D341Med (cell line): ENCODE measurements at places on chromosomes 2 and 18.

DNA sequence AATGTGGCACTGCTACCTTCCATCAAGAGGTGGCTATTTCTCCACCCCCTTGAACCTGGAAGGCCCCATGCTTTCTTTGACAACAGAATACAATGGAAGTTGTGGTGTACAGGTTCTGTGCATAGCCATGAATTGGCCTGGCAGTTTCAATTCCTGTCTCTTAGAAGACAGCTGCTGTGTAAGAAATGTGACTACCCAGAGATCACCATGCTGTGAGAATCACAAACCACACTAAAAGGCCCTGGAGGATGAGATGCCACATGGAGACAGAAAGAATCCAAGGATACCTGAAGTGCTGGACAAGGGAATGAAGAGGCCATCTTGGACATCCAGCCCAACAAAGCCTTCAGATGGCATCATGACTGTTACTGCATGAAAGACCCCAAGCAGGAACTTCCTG is 47.7 kb upstream of the EHBP1 start:
- DNase-seq, result no peak

GRCh38 chr2:160052531-160052930 is 9.9 kb downstream of the PLA2R1 start:
- no peak for DNase-seq

DNA sequence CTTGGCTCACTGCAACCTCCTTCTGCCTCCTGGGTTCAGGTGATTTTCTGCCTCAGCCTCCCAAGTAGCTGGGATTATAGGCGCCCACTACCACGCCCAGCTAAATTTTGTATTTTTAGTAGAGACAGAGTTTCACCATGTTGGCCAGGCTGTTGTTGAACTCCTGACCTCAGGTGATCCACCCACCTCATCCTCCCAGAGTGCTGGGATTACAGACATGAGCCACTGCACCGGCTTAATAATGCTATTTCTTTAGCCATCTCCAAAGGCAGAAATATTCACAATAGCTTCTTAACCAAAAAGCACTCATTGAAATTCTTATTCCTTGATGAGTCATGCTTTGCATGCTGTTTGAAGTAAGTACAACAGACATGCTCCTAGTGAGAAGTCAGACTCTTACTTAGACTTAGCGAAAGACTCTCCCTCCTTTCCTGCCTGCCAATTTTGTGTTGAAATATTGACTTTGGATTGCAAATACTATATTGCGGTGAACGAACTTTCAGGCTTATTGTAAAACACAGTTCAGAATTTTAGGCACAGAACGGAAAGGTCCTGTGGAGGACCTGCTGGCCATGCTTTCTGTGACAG is 4.4 kb downstream of the ACTR3 start:
- DNase-seq, result no peak

DNA sequence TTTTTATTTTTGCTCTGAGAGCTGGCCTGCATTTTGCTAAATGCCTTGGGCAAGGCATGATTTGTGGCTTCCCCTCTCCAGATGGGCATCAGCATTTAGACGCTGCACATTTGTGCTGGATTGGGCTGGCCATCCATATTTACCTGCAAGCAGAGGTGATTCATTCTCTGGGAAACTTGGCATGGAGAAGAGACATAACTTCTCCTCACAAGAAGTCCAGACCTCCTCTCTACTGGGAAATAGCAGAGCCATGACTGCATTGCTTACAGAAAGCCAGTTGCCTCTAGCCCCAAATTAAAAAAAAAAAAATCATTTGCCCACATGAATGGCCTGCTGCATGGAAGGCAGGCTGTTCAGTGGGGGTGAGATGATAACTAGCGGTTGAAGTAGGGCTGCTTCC is 120.1 kb downstream of the ACTR3 start:
- DNase-seq, result no peak

- no peak for DNase-seq
Observed at GRCh38 chr2:28652217-28652616, 99.4 kb upstream of the PPP1CB start.

- DNase-seq, result no peak
Observed at GRCh38 chr2:171478345-171478744, 43.9 kb upstream of the CYBRD1 start.

DNA sequence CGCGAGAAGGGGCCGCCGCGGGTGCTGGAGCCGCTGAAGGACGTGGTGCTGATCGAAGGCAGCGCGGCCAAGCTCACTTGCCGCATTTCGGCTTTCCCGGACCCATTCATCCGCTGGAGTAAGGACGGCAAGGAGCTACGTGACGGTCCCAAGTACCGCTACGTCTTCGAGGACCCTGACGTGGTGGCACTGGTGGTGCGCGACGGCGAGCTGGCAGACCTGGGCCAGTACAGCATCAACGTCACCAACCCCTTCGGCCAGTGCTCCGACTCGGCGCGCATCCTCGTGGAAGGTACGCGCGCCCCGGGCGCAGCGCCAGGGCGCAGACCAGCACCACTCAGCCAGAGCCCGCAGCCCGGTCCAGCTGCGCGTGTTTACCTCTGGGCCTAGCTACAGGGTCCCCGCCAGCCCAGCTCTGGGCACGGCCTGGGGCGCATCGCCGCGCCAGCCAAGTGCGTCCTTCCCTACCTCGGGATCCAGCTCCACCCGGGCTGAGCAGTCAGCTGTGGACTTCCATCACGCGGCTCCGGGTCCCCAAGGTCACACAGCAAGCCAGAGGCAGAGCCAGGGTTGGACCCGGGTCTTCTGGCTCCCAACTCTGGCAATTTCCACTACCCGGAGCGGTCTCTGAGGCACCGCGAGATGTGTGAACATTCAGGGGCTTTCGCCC is 1.7 kb upstream of the GMPPA start:
- no peak for DNase-seq
